Activated naive CD4-positive, alpha-beta T cell treated with anti-CD3 and anti-CD28 coated beads, Interleukin-2, amount 50 U/mL, for 16 hours (primary cell): ENCODE measurements at places on chromosomes 1 and 21.
A peak's percentile ranks its signal among the peaks of the same experiment; 100 is the strongest.

DNA sequence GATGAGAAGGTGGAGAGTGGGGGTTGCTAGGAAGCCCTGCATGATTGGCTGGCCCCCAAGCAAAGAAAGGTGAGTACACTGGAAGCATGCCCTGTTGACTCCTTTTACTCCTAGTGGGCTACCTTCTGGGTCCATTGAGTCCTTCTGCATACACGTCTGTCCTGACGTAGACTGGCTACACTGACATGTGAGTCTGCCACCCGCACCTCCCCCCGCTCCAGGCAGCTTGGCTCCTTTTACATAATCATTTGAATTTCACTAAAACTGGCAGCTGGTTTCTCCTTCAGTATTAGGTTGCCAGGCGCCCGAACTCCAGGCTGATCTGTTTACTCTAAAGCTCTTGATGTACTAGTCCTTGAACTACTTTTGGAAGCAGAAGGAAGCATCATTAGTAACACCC, 8.7 kb downstream of the MRPS21 start:
- no peak for DNase-seq

- DNase-seq, result no peak
Observed at GRCh38 chr1:233598891-233599541, 14.9 kb upstream of the KCNK1 start.

DNA sequence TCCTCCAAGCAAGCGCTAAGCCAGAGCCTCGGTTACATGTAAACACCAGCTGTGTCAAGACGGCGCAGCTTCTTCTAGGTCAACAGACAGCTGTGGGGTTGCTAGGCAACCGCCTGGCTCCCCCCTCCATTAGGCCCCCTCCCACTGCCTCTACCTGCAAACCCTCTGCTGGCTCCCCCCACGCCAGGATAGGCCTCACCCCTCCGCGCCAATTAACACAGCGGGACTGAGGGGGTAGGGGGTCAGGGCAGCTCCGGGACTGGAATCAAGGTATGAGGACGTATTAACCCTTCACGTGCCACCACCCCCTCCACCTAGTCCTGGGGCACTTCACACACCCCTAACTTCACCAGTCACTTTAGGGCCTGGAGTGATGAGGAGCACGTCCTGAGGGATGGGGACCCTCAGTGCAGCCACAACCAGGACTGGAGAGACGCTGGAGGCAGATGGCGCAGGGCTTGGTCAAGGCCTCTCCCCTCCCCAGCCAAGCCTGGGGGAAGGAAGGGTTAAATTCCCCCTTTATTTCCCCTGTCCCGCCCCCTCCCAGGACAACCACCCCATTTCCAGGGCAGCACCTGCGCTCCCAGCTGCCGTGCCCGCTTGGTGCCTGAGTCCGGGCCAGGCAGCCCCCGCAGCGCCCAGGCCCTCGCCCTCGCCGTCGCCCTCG, 37.4 kb upstream of the WASF2 start:
- DNase-seq, result peak; percentile 54

GRCh38 chr1:108119500-108119899, 80.6 kb downstream of the SLC25A24 start:
- DNase-seq, result no peak

DNA sequence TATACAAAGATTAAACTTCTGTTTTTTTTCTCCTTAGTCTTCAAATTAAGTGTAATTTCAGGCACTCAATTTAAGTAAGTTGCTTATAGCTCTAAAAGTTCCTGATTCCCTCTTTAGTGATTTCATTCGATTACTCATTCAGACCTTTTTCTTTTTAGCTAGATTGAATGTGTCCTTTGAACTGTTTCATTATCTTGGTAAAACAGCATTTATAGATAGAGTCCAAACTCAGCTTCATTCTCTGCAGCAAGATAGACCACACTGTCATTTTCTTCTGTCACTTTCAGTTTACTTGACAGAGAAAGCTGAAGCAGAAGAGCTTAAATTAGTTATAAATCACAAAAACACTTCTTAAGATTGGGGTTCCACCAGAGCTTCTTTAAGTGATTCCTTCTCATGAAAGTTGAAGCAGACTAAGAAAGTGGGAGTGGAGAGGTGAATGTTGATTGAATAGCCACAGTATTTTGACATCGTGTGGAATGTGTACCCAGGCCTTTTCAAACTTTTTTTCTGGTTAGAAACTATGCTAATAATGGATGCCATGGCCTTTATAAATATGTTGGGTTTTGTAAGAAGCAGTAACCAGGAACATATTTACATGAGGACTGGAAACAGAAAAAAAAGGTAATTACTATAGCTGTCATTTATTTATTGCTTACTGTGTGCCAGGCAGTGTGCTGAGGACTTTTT, 52.2 kb downstream of the ZBTB40 start:
- DNase-seq, result no peak

DNA sequence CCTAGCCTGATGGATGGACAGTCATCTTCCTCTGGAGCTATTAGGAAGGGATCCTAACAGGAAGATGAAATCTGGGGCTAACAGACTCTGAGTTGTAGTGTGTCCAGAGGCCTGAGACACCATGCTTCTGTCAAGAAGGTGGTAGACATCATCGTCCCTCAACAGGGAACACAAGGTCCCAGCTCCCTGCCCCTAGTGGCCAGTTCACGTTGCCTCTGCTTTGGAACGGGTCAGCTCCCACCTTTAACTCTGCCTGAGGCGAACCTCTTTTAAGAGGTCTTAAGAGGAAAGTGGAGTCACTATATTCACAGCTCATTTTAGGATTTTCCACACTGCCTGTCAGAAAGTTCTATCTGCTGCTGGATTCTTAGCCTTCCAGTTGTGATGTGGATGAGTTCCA, 28.3 kb downstream of the LRRC71 start:
- DNase-seq, result no peak

GRCh38 chr1:57475366-57475765, 51.5 kb upstream of the DAB1 start:
- no peak for DNase-seq
